ENCODE measurements at places on chromosomes 6 and 20.

DNA sequence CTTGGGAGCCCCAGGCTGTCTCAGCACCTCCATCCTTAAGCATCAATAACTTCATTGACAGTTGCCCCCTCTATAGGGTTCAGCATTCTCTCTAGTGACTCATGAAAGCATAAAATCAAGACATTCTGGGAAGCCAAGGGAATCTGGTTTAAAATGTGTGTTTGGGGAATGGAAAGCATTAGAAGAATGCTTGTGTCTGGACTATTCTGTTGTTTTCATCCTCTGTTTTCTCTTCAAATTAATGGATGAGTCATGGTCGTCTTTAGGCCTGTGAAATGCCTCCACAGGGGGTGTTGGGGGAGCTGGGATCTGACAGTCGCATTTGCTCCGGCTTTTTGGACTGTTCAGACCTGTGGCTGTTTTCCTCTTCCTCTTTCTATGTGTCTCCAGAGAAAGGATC is 279.7 kb downstream of the CDC5L start:
- no peak for DNase-seq

DNA sequence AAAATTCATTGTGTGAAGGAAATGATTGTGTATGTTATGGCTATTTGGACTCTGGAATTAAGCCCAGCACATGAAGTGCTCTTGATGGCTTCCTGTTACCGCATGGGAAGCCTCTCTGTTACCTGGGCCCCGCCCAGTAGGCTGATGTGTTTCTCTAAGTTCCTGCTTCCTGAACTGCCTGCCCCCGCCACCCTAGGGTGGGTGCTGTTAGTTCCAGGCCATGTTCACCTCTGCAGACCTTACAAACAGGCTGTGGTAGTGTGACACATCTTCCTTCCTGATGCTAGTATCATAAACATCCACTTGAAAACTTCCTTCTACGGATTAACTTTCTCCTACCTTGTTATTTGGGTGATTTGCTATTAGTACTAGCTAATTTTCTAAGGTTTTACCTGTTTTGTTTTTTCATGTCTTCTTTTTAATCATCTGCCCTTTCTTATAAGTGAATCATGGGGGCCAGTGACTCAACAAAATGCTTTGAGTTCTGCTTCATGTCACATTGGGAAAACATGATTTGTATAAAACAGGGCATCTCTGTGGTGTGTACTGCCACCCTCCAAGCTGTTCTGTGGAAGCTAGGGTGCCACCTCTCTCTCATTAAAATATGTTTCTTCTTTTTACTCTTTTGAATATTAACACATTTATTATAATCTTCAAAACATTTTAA is 40.6 kb downstream of the SH3BGRL2 start:
- peak; percentile 79 for DNase-seq

- DNase-seq: no peak
Observed at GRCh38 chr6:1202201-1202600, 109.7 kb upstream of the FOXQ1 start.

DNA sequence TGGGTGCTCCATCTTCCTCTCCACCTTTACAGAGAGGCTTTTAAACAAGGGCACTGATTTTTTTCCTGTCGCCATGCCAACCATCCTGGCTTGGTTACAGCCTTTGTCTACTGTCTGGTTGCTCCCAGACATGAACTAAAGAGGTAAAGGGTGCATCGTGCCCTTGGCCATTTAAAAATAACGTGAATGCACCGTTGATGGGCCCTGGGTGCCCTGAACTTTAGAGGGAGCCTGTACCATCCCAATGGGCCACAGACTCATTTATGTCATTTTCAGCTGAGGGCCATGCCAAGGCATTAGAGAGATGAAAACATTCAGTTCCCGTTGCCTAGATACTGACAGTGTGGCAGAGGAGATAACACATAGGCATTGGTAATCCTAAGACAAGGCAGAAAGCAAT is 23.3 kb downstream of the TMC2 start:
- DNase-seq: no peak

GRCh38 chr20:35302421-35303335 is 10.5 kb upstream of the FAM83C start:
- no peak for DNase-seq

- no peak for DNase-seq
Observed at GRCh38 chr20:20519269-20519668, 151.4 kb downstream of the INSM1 start.

GRCh38 chr6:24117021-24117420 is 9.0 kb upstream of the NRSN1 start:
- no peak for DNase-seq

GRCh38 chr6:56916849-56917551 is 37.9 kb upstream of the BEND6 start:
- DNase-seq: no peak

DNA sequence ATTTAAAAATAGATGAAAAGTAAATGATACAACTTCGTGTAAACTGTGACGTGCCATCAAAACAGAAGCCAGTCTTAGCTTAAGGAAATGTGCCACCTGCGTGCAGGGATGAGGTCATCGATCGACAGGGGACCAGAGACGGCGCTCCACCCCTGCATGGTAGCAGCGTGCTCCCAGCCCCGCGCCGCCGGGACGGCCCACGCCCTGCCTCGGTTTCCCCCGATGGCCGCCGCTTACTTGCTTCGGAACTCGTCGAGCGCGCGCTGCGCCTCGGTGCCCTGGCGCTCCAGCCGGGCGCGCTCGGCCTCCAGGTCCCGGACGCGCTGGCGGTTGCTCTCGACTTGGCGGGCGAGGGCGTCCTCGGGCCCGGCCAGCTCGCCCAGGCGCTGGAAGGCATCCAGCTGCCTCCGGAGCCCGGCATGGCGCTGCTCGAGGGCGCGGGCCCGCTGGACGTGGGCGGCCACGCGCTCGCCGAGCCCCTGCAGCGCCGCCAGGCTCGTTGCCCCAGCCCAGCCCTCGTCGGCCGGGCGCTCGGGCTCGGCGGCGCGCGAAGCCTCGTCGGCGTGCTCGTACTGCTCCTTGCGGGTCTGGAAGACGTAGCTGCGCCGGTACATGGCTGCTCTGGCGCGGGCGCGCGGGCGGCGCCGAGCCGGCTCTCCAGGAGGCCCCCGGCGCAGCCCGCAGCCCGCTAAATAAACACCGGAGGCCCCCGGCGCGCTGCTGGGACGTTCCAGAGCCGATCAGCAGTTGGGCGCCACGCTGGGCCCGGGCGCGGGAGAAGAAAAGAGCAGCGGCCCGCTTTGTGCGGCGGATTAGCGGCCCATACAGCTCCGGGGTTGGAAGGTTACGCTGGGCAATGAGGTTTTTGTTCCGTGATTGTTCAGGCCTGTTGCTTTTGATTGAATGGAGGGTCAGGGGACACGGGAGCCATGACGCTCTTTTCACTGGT is at the start of gene BFSP1:
BFSP1 (minus strand) TSS at position 664 of the 949 bp plus-strand sequence; CDS start at position 614, 50 bp downstream.
- peak; percentile 32 for DNase-seq

All from DMS79 (cell line).